ENCODE measurements at places on chromosomes 7 and 10. TPM values are rescaled to one million over a fixed set of nuclear protein-coding genes. Genes with fewer than 3 reads are reported as not detected.

DNA sequence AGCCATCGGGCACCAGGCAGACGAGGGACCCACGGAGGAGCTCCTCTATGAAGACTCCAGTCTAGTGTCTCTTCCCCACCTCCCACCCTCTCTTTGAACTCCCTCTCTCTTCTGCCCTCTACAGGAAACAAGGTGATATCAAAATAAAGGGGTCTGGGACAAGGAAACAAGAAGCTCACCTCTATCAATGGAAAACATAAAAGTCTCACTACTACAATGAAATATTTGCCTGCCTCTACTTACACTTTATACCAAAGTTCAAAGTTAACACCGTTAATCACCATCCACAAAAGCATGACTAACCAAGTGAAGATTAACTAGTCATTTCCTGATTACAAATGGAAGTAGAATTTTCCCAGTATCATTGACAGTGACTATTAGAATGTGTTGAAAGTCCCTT, 82.2 kb downstream of the PARD3 start:
- no peak for DNase-seq

Gene TLX1
- total RNA-seq: not detected

Gene LAMB4
- 0.83 TPM for total RNA-seq

Gene C7orf33
- total RNA-seq: not detected

- no peak for DNase-seq
Observed at GRCh38 chr7:135845415-135846075, 96.9 kb upstream of the FAM180A start.

DNA sequence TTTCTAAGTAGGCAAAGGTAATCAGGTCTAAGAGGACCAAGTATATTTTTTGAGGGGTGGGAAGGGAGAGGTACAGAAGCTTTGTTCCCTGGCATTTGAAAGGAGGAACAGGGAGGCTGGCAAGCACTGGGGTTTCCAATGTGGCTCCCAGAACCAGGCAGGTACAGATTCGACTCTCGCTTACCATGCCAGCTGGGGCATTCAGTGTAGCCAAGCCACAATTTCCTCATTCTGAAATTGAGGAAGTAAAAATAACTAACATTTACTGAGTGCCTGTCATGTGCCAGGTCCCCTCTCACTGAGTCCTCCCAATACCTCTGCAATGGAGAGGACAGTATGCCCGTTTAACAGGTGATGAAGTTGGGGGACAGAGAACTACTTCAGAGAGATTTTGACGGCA, 45.9 kb upstream of the BET1 start:
- no peak for DNase-seq

Gene ACSM6
- not detected for total RNA-seq

Gene PON2
- 106 TPM for total RNA-seq

DNA sequence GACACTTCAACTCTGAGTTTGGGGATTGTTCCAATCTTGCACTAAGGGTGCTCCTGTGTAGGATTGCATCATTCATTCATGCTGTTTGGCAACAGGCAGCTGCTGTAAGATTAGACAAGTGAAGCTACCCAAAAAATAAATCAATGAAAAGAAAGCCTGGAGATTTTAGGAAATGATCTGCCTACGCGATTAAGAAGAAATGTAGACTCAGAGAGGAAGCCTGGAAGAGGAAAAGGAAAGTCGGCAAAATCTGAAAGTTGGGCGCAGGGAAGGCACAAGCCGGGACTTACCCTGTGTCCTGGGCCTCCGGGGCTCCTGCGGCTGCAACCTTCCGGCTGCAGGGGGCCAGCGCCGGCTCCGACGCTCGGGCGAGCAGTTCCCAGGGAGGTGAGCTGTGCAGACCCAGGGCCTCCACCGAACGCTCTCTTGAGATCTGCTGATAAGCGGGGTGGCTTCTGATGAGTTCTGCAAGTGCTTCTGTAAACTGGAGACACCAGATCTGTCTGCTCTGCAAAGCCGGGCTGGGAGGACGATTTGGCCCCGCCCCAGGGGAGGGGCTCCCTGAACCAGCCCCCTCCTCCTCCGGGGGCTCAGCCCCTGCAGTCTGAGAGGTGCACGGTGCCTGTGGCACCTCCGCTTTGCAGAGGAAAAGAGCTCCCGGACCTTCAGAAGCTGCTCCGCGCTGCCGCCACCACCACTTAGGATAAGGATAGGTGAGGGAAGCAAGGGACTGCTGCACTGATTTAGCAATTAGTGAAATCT, 17.4 kb downstream of the PSPH start:
- peak; percentile 67 for DNase-seq

Gene CRTAC1
- 1.6 TPM for total RNA-seq

Gene SEMA4G
- 55.1 TPM for total RNA-seq

DNA sequence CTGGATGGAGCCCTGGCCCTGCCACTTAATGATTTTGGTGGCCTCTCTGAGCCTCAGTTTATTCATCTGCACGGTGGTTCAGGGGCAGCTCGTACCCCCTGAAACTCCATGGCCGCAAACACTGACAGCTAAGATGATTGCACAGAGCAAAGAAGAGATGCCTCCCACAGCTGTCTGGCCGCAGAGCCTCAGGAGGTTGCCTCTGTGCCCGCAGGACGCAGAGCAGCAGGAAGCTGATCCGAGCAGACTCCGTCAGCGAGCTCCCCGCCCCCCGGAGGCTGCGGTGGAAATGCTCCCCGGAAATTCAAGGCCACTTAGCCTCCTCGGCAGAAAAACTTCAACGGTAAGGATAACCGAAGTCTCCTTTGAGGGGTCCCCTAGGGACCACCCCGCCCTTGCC, 30.2 kb upstream of the C10orf53 start:
- DNase-seq: no peak
